Activated CD4-positive, CD25-positive, alpha-beta regulatory T cell (primary cell): ENCODE measurements at places on chromosomes 5 and 9.

DNA sequence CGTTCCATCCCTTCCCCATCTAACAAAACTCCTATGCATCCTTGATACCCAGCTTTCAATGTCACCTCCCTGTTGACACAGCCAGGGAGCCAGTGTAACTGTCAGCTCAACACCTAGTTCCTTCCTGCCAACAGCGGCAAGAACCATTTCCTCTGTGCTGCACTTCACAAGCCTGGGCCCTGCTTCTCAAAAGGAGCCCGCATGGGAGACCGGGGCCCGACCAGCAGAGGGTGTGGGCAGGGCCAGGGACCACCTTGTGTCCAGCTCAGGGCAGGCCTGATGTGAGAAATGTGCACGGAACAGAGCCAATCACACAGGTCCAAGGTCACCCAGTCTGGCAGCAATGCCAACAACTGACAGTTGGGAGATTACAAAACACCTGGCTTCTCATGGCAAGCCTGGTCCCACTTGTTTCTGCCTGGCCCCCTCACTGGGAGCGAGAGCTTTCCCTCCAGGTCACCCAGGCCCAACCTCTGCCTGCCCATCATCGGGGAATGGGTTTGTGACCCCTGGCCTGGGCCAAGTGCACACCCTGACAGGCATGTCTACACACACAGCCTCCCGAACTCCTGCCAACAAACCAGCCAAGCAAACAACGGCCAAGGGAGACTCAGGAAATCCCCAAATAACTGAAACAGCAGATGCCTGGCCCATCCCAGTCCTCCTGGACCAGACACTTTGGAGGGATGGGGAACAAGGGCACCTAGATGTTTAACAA is 3.1 kb downstream of the RNF44 start:
- DNase-seq, result no peak

- no peak for DNase-seq
Observed at GRCh38 chr9:134725605-134725940, 84.0 kb downstream of the COL5A1 start.

DNA sequence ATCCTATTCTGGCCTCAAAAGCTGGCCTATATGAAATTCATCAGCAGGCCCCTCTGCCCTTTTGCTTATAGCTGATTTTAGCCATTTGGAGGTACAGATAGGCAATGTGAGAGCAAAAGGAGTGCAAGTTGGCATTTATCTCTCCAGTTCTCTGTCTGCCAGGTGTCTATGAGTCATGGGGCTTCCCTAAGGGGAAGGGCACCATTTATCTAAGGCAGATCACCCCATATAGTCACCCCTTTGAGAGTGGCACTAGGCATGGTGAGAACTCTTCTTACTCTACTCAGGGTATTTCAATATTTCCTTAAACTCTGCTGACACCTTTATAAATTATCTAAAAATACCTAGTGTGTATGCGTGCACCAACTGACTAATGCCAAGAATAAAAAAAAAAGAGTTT is 314.7 kb upstream of the CDH6 start:
- DNase-seq, result no peak

GRCh38 chr9:116979456-116979855 is 292.4 kb downstream of the TRIM32 start:
- DNase-seq, result no peak

GRCh38 chr5:67908126-67908765 is 307.3 kb upstream of the PIK3R1 start:
- DNase-seq, result no peak

DNA sequence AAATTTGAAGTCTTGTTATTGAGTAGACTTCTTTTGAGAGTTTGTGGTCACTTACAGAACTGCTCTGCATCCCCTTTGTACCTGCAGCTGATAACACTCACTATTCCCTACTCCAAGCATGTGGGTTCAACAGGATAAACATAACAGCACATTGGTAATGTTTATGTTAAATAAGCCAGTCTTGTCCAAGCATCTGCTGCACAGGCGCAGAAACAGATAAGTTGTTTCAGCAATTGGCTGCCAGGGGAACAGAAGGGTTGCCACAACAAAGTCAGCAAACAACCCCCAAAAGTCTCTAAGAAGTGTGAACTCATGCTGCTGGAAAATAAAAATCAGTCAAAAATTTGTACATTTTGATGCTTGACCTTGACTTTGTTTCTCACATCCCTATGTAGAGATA is 174.6 kb downstream of the GDNF start:
- DNase-seq, result no peak

DNA sequence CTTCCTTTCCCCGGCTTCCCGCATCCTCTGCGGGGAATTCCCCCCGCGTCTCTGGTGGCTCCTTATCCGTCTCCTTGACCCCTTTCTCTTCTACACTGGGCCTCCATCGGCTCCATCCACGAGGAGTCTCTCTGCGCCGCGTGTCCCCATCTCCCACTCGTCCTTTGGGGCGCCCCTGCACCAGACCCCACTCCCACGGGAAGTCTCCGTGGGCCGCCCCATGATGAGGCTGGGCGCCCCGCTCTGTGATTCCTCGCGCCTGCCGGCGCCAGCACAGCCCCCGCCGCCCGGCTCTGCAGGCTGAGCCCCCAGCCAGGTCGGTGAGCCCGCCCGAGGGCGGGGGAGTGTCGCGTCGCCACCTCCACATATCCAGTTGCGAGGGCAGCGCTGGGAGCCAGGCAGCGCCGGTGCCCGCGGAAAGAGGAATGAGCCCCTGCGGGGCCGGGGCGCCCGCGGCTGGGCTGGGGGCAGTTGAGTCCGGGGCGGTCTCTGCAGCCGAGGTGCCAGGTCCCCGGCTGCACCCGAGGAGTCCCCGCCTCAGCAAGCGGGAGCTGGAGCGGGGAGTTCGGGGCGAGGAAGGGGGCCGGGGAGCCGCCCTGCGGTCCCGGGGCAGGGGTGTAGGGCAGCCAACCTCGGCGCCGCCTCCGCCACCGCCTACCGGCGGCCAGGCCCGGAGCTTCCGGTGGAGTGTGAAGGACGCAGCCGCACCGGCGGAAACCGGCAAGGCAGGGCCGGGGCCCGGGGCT is 2.1 kb upstream of the TRAF1 start:
- peak; percentile 72 for DNase-seq

- no peak for DNase-seq
Observed at GRCh38 chr9:137820161-137820855, 57.3 kb upstream of the CACNA1B start.

GRCh38 chr5:126368239-126368812 is 54.9 kb upstream of the GRAMD2B start:
- no peak for DNase-seq

- no peak for DNase-seq
Observed at GRCh38 chr9:94096819-94097577, 12.7 kb downstream of the PTPDC1 start.

GRCh38 chr5:41275813-41276512 is 62.6 kb upstream of the C6 start:
- no peak for DNase-seq

GRCh38 chr5:178462816-178463215 is 127.4 kb downstream of the COL23A1 start:
- no peak for DNase-seq

DNA sequence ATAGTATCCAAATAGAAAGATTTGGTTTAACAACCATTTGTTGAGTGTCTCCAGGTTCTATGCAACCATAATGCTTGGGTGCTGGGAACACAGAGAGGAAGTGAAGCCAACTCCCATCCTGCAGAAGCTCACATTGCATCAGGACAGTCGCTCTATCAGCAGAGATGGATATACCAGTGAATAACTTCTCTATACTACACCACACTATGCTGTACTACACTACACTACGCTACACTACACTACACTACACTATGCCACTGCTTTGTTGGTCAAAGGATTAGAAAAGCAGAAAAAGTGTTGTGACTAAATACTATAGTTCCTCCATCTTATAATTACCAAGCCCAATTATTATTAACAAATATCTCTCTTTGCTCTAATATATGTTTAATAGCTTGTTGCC is 89.2 kb upstream of the PRRC1 start:
- DNase-seq, result no peak
